ENCODE measurements at places on chromosomes 12 and 14. TPM values are rescaled to one million over a fixed set of nuclear protein-coding genes. Genes with fewer than 3 reads are reported as not detected.

DNA sequence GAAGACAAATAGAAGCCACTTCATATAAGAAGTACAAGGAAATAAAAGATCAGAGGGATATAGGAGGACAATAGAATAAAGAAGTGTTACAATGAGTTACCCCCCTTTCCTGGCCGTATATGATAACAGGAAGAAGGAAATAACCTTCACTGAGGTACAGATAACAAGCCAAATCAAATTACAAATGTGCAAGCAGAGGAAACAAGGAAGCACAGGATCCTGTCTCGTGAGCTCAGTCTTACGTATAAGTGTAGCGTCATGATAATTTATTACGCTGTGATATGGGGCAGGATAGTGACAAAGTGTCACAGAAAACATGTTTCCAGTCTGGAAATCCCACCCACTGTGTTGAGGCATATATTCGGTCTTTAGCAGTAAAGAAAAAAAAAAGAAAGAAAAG is 26.5 kb downstream of the CRACR2A start:
- DNase-seq: no peak

The NGB gene
- not detected for total RNA-seq

DNA sequence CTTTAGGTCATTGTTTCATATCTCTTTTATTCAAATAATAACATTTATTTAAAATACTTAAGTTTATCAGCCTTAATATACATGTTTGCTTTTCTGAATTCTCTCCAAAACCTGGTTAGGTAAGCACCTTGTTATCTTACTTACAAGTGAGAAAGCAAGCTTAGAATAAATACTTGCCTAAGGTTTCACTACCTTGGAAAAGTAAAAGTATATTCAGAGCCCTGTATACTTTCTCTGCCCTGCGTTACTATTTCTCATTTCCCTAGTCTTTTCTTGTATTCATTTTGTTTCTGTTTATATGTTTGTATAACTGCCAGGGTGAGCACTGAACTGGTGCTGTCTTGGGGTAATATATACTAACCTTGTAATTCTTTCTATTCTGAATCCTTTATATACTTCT is 21.5 kb downstream of the METAP2 start:
- no peak for DNase-seq

DNA sequence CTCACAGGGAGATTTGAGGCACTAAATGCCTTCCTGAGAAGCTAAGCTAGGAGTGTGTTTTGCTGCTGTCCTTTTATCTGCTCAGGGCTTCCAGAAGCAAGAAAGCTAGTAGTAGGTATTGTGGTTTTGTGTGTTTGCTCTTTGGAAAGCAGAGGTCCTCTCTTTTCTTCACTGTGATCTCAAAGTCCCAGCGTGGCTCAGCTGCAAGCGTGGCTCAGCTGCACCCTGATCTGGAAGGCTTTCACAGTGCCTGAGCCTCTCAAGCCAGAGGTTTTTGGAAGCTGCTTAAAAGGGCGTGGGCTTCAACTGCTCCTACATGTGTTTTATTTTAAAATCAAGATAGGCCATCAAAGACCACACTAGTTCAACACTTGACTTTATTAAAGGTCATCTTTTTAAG is 337.4 kb upstream of the RGS6 start:
- no peak for DNase-seq

DNA sequence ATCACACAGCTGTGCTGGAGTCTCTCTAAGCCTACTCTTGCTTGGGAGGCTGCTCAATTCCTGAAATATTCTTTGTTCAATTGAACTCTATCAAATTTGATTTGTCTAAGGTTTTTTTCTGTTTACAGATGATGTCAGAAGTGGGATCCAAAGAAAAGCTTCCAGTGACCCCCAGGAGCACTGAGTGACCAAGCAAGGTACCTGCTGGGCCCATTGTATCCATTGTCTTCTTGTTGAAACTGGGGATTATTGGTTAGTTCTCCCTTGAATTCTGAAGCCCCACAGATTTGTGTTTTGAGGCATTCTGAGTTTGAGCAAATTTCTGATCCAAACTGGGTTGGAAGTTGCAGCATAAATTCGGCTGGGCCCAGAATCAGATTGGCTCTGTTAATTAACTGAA is 64.6 kb downstream of the MYF5 start:
- DNase-seq: no peak
